ENCODE measurements at places on chromosomes 5 and 9.

GRCh38 chr9:99894826-99895225 is 11.6 kb upstream of the STX17 start:
- no peak for DNase-seq

- no peak for DNase-seq
These were observed 117.4 kb downstream of the MAT2B start for GRCh38 chr5:163622799-163623198.

DNA sequence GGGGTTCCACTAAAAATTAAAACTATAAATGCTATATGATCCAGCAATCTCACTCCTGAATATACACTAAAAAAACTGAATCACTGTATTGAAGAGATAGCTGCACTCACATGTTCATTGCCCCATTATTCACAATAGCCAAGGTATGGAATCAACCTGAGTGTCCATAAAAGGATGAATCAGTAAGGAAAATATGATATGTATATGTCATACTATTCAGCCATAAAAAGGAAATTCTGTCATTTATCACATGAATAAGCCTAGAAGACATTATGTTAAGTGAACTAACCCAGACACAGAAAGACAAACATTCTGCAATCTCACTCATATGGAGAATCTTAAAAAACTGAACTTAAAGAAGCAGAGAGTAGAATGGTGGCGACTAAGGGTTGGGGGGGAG is 1376.2 kb upstream of the CDH9 start:
- no peak for DNase-seq

- DNase-seq: no peak
These were observed 14.1 kb downstream of the SEMA4D start for GRCh38 chr9:89483592-89484474.

- DNase-seq: no peak
These were observed 179.7 kb upstream of the FBXL17 start for GRCh38 chr5:108561416-108562204.

GRCh38 chr9:120892748-120893610 is 16.0 kb upstream of the PHF19 start:
- DNase-seq: no peak

DNA sequence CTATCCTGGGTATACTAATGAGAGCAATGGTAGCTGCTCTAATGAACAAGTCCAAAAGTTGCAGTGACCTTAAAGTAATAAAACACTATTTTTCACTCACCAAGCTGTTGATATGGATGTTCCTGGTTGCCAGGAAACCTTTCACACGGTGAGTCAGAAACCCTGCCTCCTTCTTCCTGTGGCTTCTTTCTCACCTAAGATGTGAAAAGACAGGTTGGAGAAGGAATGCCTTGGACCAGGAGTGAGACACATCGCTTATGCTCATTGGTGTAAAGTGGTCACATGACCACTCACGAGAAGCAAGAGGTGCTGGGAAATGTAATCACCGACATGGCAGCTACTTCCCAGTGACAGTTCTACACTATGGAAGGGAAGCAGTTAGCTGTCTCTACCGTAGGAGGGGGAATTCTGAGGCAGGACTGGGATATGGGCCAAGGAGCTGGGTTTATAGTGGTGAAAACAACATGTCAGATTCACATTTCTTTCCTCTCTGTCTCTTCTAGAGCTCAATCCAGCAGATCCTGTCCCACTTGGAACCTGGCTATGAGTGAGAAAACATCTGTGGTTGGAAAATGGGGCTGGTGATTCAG is 320.4 kb upstream of the KLF4 start:
- DNase-seq: no peak

- no peak for DNase-seq
These were observed 354.8 kb downstream of the TMEM232 start for GRCh38 chr5:110371725-110372041.

DNA sequence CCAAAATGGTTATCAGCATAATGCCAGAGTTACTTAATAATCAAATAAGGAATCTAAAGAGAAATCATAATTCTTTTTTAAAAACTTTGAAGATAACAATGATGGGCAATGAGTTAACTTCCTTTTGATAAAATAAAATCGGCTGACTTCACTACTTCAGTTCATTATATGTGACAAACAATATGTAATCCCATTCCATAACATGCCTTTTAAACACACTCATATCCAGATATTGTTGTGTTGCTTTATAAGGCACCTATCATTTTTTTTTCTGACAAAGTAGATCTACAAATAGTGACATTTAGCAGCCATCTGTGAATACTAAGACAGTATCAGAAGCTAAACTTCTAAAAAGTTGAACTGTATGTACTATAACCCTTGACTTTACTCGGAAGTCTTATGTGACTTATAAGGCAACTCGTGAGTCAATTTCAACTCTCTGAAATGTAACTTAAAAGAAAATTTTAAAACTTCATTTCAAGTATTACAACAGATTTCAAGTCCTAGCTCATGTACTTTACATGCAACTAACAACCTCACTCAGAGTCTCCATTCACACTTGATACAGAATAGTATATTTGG is 7.5 kb downstream of the ADAMTS6 start:
- no peak for DNase-seq

DNA sequence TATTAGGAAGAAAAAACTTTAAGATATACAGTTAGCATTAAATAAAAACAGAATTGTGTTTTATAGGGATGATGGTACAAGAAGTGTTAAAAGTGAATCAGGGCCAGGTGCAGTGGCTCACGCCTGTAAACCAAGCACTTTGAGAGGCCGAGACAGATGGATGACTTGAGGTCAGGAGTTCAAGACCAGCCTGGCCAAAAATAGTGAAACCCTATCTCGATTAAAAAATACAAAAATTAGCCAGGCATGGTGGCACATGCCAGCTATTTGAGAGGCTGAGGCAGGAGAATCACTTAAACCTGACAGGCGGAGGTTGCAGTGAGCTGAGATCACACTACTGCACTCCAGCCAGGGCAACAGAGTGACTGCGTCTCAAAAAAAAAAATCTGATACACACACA is 282.9 kb upstream of the ATP10B start:
- DNase-seq: no peak
